CD4-positive, alpha-beta T cell treated with Interleukin-6 at 100 ng/mL for 8 hours (primary cell): ENCODE measurements at places on chromosomes 4 and X.

DNA sequence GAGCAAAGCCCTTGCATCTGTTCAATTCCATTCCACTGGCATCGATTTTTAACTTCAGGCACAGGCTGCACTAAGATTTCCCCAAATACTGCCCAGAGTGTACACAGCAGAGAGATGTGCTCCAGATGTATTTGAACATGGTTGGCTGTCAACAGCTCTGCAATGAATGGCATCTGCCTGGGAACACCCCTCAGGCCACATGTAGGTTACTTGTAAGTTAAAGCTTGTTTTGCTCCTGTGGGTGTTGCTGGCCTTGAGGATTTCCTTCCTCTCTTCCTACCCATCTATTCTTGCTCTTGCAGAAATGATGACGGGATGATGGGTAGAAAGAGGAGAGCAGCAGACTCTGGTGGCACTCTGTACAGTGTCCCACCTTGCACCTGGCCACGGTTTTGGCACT lies 69.3 kb upstream of the HELT start:
- DNase-seq, result no peak

- no peak for DNase-seq
Observed at GRCh38 chr4:124486423-124486822, 226.1 kb downstream of the ANKRD50 start.

- DNase-seq, result no peak
Observed at GRCh38 chr4:40621229-40621591, 8.5 kb downstream of the RBM47 start.

GRCh38 chr4:177225605-177226004 lies 84.1 kb upstream of the NEIL3 start:
- no peak for DNase-seq

GRCh38 chr4:85498068-85498733 lies 23.3 kb downstream of the ARHGAP24 start:
- DNase-seq, result no peak

DNA sequence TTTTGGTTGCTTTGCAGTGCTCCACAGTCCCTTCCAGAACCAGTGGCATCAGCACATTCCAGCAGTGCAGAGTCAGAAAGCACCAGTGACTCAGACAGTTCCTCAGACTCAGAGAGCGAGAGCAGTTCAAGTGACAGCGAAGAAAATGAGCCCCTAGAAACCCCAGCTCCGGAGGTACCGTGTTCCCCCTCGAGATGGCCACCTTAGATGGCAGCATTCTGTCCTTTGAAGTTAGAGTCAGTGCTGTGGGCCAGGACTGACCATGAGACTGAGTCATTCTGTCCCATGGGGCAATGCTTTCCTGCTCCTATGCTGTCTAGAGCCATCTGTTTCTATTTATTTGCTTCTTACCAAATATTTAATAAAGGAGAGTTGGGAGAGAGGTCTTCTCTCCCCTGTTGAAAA lies 112.3 kb downstream of the KLHL8 start:
- DNase-seq, result no peak

- DNase-seq, result no peak
Observed at GRCh38 chrX:105126201-105126600, 94.3 kb downstream of the TEX13A start.

GRCh38 chr4:25823632-25824031 lies 39.2 kb downstream of the SEL1L3 start:
- DNase-seq, result no peak

DNA sequence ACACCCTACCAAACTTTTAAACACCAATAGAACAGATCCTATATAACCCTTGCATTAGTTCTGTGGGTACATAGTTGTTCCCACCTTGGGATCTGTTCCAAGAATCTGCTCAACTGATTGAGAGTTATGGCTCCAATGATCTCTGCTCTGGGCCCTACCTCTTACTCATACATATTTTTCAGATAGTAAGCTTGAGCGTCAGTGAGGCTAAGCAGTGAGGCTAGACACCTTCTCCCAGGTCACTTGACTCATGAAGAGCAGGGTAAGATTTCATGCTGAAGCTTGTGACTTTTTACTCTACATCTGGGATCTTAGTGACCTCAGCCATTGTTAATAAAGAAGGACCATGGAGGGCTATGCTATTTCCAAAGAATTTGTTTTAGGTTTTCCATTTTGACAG lies 23.1 kb upstream of the TNIP3 start:
- DNase-seq, result no peak

GRCh38 chrX:106718709-106719108 lies 7.8 kb upstream of the RNF128 start:
- DNase-seq, result no peak

- peak; percentile 44 for DNase-seq
Observed at GRCh38 chrX:53481816-53482465, 47.8 kb upstream of the HSD17B10 start.

- DNase-seq, result no peak
Observed at GRCh38 chr4:2334826-2335728, 73.2 kb upstream of the MXD4 start.

DNA sequence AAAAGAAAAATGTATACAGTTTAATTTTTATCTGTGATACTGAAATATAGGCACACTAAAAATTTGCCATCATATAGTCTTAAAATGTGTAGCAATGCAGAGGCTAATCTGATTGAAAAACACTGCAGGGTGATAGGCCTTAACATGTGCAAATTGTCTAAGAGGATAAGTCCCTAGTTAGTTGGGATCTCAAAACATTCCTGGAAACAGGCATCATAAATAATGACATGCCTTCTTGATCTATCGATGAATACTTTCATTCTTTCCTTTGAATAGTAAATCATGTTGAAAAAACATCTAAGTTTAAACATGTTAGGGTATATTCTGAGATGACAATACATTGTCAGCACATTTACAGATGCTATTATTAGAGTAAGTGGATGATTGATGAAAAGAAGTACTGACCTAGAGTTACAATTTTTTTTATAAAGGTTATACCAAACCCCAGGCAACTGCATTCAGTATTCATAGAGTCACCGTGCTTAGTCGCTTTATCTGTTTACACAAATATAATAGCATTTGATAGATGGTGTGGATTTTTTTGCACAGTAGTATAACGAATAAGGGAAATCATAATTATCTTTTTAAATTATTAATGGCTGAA lies 668.2 kb upstream of the ADGRL3 start:
- DNase-seq, result no peak

DNA sequence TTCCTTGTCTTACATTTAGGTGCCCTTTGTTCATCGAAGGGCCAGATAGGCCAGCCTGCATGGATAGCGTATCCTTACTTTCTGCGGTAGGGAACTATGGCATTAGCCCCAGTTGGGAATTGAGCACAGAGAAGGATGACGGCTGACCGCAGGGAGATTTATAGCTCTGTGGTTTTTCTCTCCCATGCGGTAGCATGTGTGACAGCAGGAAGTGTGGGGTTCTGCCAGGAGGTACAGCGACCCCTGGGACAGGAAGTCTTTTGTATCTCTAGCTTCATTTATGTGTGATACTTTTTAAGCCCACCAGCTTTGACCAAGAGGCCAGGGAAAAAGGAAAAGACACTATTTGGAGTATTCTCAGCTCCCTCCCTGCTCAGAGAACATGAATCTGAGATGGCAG lies 33.1 kb downstream of the GAB3 start:
- DNase-seq, result peak; percentile 20

GRCh38 chr4:6960628-6961412 lies 51.2 kb downstream of the TBC1D14 start:
- DNase-seq, result no peak

DNA sequence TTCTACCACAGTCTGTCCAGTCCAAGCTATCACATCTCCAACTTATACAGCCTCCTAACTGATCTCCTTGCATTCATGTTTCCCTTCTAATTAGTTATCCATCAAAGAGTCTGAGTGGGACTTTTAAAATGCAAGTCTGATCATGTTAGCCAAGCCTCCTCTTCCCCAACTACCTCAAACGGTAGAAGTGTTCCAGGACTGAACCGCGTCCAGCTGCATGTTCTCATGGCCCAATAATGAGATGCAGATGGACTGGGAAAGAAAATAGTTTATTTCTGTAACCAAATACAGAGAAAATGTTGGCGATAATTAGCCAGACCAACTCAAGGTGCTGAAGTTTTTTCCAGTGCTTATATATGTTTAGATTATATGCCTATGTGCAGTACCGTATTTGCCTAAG lies 46.6 kb upstream of the PPP1R2C start:
- DNase-seq, result no peak

GRCh38 chr4:181890911-181891310 lies 352.3 kb upstream of the TENM3 start:
- no peak for DNase-seq

GRCh38 chr4:11441194-11441556 lies 12.5 kb upstream of the HS3ST1 start:
- no peak for DNase-seq

DNA sequence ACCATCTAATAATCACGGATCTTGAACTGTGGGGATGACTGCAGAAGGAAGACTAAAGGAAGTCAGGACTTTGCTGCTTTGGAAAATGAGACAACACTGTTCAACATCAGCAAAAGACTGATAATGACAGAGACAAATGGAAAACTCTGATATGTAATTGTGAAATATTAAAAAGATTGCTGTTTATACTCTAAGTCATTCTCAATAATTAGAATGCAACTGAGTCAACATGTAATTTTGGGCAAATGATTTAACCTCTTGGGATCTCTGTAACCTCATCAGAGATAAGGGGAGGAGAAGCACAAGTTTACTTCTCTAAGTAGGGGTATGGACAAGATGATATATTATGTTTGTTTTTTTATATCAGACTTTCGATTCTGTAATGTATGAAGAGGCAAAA lies 121.9 kb downstream of the GASK1B start:
- no peak for DNase-seq

- DNase-seq, result no peak
Observed at GRCh38 chr4:139509727-139510410, 46.1 kb downstream of the SETD7 start.

GRCh38 chrX:11558972-11559371 lies 106.7 kb downstream of the ARHGAP6 start:
- DNase-seq, result peak; percentile 18

- no peak for DNase-seq
Observed at GRCh38 chr4:24203926-24204325, 314.1 kb upstream of the PPARGC1A start.

DNA sequence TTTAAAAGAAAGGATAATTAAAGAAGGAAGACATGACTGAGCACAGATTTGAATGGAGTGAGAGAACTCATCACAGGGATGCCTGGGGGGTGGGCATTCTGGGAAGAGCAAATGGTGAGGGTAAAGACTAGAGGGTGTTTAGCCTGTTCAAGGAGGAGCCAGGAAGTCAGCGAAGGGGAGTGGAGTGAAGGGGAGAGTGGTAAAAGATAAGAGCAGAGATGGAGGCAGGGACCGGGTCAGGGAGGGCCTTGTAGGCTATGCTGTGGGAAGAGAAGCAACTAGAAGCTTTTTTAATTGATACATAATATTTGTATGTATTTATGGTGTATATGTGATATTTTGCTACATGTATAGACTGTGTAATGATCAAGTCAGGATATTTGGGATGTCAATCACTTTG lies 2.2 kb upstream of the VGLL1 start:
- DNase-seq, result no peak

- DNase-seq, result no peak
Observed at GRCh38 chrX:26651755-26652154, 435.8 kb downstream of the MAGEB5 start.

DNA sequence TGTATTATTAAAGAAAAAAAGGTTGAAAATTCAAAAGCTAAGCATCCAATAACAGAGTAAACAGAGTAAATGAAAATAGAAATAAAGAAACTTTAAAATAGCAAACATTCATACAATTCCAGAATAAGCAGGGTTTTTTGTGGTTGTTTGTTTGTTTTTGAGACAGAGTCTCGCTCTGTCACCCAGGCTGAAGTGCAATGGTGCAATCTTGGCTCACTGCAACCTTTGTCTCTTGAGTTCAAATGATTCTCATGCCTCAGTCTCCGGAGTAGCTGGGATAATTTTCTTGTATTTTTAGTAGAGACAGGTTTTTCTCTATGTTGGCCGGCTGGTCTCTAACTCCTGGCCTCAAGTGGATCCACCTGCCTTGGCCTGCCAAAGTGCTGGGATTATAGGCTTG lies 6.6 kb upstream of the THOC2 start:
- no peak for DNase-seq

DNA sequence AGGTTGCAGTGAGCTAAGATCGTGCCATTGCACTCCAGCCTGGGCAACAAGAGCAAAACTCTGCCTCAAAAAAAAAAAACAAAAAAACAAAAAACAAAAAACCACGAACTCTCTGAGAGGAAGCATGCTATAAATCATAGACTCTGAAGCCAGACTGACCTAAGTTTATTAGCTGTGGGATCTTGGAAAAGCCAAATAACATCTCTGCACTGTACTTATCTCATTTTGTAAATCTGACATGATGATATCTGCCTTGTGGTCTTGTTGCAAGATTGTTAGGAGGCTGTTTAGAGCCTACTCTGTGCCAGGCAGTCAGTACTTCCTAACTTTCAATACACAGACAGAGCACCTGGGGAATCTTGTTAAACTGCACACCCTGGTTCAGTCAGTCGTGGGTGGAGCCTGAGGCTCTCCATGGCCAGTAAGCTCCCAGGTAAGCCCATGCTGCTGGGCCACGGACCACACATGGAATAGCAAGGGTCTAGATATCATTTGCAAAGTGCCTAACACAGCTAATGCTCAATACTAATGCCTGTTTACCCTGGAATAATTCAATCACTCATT lies 107.6 kb upstream of the SMIM10 start:
- no peak for DNase-seq

- DNase-seq, result no peak
Observed at GRCh38 chr4:29079260-29079659, 1640.9 kb upstream of the PCDH7 start.

DNA sequence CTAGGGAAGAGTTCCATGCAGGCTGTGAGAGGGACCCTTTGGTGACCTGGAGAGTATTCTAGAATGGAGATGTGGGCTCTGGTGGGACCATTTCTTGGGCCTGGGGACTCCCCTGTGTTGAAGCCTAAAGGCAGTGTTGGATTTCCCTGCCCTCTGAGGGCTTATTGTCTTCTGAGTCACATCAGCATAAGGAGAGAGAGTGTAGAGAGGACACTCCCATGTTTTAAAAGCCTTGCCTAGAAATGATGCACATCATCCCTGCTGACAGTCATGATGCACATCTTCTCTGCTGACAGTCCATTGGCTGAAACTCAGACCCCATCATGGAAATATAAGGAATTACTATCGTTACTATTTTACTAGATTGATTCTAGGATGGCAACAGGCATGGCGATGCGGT lies 51.9 kb downstream of the FAM114A1 start:
- no peak for DNase-seq

DNA sequence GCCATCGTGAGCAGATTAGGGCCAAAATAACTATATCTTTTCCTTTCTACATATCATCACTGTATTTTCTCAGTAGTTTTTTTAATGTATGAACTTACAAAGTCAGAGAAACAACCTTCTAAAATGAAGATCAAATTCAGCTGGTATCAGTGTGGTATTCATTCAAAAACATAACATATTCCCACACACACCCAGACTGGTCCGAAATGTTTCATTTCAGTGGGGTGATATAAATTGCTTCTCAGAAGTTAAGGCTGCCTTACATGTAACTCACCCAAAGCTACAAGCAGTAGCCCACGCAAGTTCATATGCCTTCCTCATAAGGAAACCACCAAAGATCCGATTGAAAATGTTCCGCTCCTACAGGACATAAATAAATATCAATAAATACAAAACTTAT lies 37.8 kb downstream of the ACOT9 start:
- no peak for DNase-seq

GRCh38 chr4:124177647-124178425 lies 534.7 kb downstream of the ANKRD50 start:
- no peak for DNase-seq
